ENCODE measurements at places on chromosomes 16 and 17.

DNA sequence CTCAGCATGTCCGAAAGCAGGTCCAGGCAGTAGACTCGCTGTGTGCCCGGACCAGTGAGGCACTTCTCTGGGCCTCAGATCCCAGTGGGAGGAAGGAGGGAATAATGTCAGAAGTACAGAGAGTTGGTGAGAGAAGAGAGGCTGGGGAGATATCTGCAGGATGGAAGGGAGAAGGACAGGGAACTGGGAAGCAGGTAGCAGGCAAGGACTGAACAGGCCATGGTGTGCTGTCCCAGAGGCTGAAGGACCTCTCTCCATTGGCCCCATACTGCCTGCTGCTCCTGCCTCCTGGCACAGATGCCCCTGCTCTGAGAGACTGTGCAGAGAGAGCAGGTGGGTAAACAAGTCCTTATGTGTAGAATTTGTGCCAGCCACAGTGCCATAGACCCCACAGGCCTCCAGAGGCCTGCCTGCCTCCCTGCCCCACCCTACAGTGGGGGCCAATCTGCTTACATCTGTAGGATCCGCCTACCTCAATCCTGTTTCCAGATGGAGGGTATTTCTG lies 34.2 kb upstream of the CRHR1 start:
- DNase-seq, result no peak

GRCh38 chr17:8190506-8190905 lies 526 bp upstream of the BORCS6 start:
- no peak for DNase-seq

DNA sequence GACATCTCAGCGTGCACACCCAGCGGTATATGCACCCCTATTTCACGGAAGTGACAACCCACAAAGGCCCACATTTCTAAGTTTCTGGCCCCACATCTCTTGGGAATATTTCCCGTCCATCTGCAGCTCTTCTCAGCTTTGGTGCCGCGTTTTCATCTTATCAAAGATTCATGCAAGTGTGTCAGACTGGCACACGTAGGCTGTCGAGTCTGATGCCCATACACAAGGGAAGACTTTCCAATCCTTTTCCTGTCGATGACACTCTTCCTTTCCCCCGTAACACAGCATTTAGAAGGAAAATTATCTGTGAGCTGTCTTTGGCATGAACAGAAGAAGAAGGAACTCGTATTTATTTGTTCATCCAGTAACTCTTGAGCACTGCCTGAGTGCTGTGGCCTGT lies 83.0 kb downstream of the SHISA6 start:
- DNase-seq, result no peak

DNA sequence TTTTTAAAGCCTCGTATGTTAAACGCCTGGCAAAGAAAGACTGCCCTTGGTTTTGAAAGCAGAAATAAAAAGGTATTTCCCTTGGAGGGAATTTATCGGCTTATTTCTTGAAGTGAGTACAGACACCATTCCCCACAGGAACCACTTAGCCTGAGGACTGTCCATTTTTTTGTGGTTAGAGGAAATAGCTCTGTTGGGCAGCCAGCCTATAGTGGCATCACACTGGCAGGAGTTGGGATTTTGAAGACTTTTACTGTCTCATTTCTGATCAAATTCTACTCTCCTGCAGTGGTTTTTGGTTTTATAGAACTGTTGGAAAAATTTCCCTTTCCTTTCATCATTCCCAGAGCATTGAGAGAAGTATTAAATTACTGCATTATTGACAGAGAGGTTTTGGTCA lies 34.1 kb upstream of the CDC6 start:
- DNase-seq, result no peak

- no peak for DNase-seq
Observed at GRCh38 chr17:77727037-77727615, 231.4 kb upstream of the TNRC6C start.

GRCh38 chr16:4160658-4161430 lies 44.6 kb upstream of the ADCY9 start:
- no peak for DNase-seq

- no peak for DNase-seq
Observed at GRCh38 chr16:76784530-76784929, 406.5 kb upstream of the MON1B start.

GRCh38 chr16:70646260-70647241 lies at the start of gene IL34:
IL34 (plus strand) TSS chr16:70646559; CDS start chr16:70646948, 389 bp downstream.
- DNase-seq, result no peak

DNA sequence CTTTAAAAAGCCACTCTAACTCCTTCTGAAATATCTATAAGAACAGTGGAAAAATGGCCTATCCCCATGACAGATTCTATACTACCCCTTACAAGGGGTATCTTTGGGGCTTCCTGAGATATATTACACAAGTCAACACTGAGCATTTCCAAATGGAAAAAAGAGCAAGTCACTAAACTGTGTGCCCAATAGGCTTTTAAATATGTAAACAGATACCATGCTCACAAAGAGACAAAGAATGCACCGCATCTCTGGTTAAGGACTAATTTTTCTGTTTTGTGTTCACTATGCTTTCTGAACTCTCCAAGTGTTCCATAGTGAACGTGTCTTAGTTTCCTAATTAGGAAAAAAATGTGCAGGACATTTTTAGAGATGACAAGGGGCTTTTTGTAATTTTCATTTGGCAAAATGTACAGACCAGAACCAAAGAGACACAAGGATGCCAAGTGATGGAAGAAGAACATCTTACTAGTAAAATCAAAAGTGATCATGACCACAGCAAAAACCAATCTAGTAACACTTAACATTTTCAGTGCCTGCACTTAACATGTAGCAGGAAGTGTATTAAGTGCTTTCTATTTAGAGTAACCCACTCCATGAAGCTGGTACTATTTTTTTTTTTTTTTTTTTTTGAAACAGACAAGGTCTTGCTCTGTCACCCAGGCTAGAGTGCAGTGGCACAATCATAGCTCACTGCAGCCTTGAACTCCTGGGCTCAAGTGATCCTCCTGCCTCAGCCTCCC lies 21.5 kb downstream of the MYH11 start:
- no peak for DNase-seq

DNA sequence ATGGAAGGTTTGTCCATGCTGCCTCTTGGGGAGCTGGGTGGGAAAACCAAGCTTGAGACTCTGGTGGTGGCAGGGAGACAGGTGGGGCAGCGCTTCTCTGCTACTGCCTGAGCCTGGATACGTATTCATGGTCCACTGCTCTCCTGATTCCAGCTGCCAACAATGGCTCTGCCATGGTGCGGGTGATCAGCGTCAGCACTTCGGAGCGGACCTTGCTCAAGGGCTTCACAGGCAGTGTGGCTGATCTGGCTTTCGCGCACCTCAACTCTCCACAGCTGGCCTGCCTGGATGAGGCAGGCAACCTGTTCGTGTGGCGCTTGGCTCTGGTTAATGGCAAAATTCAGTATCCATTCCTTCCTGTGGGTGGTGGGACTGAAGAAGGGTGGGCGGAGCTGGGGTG lies 4.2 kb downstream of the EDC4 start:
- DNase-seq, result no peak

- DNase-seq, result no peak
Observed at GRCh38 chr16:78939597-78939996, 660.9 kb downstream of the MAF start.

DNA sequence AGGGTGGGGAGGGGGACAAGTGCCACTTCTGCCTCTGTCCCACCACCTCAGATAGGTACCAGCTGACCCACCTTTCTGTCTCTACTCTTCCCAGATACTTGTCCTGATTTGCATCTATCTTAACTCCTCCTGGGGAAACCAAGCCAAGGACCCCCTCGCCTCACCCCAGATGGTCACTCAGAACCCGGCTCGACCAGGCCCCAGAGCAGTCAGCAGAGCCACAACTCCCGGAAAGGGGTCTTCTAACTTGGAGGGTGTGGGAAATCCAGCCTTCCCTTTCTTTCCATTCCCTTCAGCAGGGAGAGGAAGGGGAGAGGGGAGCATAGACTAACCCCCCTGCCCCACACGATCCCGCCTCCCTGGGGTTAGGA lies 1.9 kb downstream of the CAVIN1 start:
- DNase-seq, result no peak

Measured in kidney capillary endothelial cell (primary cell).